ENCODE measurements at places on chromosomes 5 and 9.

GRCh38 chr5:156991714-156992113 is 28.7 kb upstream of the TIMD4 start:
- no peak for DNase-seq

DNA sequence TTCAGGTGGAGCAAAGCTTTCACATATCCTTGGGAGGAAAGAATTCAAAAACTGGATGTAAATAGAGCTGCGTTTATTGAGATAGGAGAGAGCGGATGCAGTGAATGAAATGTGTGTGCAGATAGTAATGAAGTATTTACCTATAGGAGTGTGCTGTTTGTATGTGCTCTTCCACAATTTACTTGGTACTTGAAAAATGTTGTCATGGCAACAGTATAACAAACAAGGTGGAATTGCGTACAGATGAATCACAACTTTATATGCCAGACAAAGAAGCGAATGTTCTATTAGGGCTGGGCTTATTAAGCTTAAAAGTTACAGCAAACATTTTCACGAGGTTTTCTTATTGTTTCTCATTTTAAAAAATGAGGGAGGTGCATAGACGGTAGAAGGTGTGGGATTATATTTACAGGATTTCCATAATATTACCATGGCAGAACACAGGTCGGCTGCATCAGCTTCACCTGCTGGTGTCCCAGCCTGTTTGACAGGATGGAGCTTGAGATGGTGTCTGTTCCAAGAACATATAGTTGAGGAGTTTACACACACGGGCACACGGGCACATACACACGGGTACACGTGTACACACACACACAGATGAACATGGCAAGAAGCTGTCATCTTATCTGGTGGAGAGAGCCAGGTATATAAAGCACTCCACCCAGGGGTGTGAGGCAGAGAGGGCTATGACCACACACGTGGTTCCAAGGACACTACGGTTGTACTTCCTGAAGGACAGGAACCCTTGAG is 155.7 kb downstream of the RMI1 start:
- no peak for DNase-seq

GRCh38 chr9:6788162-6789016 is 30.6 kb downstream of the KDM4C start:
- DNase-seq = no peak

GRCh38 chr9:121088576-121088975 is 13.8 kb downstream of the CNTRL start:
- DNase-seq = no peak

DNA sequence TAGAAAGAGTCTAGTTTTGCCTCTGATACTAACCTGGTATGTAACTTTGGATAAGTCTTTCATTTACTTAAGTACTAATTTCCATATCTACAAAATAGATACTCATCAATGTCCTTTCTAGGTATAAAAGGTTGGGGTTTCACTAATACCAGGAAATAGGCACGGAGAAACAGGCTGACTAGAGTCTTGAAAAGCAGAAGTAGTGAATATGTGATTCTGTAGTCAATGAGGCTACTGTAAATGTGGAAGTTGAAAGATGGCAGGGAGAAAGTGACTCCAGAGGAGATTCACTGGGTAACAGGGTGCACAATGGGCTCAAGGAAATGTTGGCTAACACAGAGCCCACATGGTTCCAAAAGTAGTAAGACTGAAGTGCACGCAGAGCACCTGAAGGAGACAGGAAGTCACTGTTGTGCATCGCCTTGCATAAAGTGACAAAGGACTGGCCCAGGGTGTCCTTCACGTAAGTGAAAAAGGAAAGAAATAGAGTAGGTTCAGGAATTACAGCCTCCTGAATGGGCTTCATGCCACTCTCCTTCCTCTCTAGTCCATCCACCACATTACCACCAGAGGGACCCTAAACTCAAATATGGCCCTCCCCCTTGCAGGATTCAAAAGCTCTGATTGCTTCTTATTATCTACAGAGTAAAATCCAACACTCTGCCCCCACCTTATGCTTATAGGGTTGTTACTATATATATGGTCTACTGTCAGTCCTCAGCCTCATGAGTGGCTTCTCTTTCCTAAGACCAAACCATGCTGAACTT is 288.0 kb upstream of the SMARCA2 start:
- no peak for DNase-seq

DNA sequence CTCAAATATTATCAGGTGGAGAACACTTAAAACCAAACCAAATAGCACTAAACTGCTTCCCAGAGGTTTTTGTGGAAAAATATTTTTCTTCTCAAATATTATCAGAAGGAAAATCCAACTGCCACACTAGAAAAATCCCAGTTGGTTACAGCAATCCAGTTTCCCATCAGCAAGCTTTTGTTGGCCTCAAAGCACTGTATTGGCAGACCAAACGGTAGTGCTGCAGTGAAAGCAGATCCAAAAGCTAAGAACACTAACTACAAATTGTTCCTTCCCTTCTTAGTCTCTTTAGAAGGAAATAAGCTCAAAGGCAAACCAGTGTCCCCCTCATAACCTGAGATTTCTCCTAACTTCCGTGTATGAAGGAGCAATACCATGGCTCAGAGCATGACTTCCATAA is 105.3 kb downstream of the TRIM36 start:
- no peak for DNase-seq

- no peak for DNase-seq
These were observed 70.0 kb downstream of the LMNB1 start for GRCh38 chr5:126846744-126847455.

DNA sequence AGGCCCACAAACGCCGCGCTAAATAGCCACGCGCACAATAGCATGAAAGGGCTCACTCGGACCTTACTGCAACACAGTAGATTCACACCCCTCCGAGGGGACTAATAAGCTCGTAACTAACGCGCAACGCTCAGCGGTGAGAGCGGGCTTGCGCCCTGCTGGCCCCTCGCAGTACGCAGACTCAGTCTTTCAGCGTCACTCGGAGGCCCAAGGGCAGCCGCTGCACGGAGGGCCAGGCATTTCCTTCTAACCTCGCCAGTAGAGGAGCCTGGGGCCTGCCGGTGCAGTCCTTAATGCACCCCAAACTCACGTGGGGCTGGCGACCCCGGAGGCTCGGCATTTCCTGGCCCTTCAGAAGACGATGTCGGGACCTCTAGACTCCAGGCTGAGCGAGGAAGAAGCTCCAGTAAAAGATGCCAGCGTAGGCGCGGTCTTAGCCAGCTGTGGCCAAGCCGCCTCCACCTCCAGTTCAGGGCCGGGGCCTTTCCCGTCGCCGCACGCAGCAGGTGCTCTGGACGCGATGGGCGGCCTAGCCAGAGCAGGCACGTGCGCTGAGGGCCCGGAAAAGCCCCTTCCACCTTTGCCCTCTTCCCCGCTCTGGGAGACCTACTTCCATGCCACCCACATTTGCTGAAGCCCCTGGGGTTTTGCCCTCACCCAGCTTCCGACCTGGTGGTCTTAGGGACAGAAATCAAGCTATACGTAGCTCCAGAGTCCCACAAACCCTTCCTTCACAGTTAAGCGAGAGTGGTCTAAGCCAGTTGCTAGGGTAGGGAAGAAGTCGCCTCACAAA is 38.3 kb upstream of the TIFAB start:
- no peak for DNase-seq

DNA sequence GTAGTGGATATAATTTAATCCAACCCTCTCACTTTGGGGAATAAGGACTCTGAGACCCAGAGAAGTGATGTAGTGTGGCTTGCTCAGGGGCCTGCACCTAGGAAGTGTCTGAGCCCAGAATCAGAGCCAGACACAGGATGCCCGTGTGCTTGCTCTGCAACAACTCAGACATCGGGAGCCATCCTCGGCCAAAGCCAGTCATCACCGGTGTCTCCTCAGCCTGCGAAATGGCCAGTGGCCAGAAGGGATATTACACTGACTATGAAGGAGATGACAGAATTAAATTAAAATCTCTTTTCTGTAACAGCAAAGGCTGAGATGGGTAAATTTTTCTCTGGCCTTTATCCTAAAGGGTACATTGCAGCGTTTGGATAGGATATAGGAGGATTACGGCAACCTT is 102.9 kb downstream of the MARCHF11 start:
- DNase-seq = no peak

DNA sequence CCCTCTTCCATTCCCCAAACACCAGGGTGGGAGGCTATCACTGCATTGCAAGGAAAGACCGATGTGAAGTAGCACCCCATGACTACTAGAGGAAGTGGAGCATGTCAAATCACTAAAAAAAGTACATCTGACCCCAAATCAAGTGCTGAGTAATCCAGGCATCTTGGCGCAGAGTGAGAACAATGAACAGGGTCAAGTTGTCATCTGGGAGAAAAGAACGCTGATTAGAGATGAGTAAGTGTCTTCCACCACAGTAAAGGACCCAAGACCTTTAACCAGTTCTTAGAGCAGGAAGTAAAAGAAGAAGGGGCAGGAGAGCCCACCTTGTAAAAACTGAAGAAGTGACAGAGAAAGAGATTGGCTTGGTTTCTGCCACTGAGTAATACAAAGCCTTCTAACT is 75.0 kb upstream of the RAD23B start:
- DNase-seq = no peak

DNA sequence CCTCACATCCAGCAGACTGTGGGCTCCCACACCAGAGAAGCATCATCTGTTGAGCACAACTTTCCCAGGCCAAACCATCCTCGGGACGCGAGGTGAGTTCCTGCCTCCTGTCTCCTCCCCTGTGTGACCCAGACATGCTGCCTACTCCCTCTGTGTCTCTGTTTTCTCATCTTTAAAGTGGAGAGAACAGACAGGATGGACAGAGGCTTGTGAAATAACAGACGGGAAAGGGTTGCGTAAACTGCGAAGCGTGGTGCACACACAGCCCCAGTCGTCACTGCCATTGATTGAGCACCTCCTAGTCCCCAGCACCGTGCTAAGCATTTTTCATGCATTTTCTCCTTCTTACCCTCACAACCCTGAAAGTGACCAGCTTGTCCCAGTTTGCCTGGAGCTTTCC is 52.1 kb upstream of the LMX1B start:
- no peak for DNase-seq

- no peak for DNase-seq
These were observed 21.3 kb upstream of the ANKRD34B start for GRCh38 chr5:80591352-80591751.

- no peak for DNase-seq
These were observed 188.0 kb upstream of the ADCY2 start for GRCh38 chr5:7207979-7208378.

DNA sequence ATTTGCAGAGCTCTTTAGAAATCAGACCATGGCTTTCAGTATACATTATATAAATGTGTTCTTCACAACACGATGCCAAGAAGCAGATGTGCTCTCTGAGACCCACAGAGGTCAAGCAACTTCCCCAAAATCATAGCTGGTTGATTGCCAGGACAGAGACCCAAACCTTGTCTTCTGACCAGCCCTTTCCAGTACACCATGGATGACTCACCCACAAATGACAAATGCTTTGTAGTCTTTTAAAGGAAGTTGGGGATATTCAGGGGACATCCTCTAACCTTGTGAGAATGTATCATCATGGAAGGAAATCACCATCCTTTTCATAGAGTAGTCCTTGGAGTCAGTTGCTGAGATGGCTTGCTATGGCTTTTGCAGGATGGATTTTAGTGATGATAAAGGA is 30.1 kb downstream of the ZNF462 start:
- DNase-seq = no peak

- no peak for DNase-seq
These were observed 9.3 kb upstream of the MYOT start for GRCh38 chr5:137858223-137858916.

DNA sequence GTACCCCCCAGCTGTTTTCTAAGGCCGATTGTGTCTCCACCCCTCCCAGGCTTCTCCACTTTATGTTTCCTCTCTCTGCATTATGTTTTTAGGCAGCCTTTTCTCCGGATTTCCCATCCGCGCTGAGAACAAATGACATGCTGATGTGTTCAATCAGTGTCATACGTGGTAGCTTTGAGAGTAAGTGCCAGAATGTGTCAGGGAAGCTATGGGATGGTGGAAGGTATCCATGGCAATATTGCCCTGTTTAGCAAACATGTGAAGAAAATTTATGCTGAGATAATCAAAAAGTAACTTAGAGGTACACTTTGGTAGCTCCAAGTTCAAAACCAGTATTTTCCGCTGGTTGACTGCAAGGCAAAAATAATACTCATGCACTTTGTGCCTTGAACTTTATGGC is 36.6 kb upstream of the LECT2 start:
- no peak for DNase-seq

- no peak for DNase-seq
These were observed 132.7 kb upstream of the SLC12A2 start for GRCh38 chr5:127950707-127951391.

- DNase-seq = no peak
These were observed 346.7 kb upstream of the PTGER4 start for GRCh38 chr5:40332970-40333369.

- no peak for DNase-seq
These were observed 117.8 kb upstream of the MINAR2 start for GRCh38 chr5:129630101-129630500.

DNA sequence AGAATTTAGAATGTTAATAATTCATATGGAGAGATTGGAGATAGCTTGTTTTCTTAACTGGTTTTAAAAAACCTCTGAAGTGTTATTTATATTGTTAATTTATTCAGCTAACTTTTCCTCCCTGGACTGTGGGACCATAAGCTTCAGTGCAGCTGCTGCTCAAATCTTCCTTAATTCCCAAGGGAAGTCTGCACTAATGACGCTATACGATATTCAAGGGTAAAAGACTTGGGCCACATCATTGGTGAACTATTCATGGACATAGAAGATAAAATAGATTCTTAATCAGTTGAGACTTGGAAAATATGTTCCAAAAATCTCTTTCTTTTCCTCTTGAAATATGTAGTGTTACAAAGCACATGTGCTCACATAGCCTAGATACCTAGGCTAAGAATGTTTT is 31.1 kb upstream of the GAS1 start:
- DNase-seq = no peak

- DNase-seq = no peak
These were observed 28.1 kb downstream of the PTGES2 start for GRCh38 chr9:128099231-128099931.

DNA sequence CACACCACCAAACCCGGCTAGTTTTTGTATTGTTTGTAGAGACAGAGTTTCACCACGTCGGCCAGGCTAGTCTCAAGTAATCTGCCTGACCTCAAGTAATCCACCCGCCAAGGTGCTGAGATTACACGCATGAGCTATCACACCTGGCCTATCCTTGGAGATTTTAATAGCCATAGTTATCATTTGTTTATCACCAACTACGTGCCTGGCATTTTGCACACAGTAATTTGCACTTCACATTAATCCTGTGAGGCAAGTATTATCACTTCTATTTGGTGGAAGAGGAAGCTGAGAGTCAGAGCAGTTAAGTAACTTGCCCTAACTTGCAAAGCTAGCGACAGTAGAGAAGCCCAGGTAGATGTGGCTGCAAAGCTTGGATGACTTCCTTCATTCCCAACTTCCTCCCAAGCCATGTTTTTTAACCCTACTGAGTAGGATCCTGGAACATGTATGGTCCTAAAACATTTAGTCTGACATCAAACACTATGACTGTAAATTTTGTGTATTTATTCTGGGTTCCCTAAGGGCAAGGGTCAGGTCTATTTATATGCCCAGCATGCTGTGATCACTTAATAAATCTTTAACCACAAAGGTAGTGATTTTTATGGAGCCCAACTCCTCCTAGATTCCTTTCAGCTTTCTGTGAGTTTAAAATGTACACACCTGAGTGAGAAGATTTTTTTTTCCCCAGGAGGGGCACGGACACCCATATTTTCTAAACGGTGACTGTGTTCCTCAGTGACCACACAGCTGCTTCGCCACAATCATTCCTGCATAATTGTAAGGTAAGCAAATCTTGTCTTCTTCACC is 100.2 kb upstream of the RAI14 start:
- DNase-seq = no peak

GRCh38 chr5:127697894-127698600 is 5.1 kb upstream of the CCDC192 start:
- DNase-seq = no peak

Measured in T-cell (primary cell).